ENCODE measurements at places on chromosomes 3 and 15. TPM values are rescaled to one million over a fixed set of nuclear protein-coding genes. Genes with fewer than 3 reads are reported as not detected.

The MFN1 gene
- total RNA-seq: 73.5 TPM

The GHSR gene
- not detected for total RNA-seq

The C2CD4B gene
- total RNA-seq: 0.26 TPM

The KNL1 gene
- 28.9 TPM for total RNA-seq

The RGMA gene
- 0.62 TPM for total RNA-seq

The SLC28A1 gene
- not detected for total RNA-seq

The CNTN4 gene
- total RNA-seq: not detected

The CHRFAM7A gene
- 11.5 TPM for total RNA-seq

The CCR5 gene
- total RNA-seq: not detected

The TSPAN3 gene
- total RNA-seq: 130 TPM

The C3orf70 gene
- 0.10 TPM for total RNA-seq

The PSMD6 gene
- 55.6 TPM for total RNA-seq

The IFT80 gene
- 35.1 TPM for total RNA-seq

The GATM gene
- total RNA-seq: 7.6 TPM

The ZMYND10 gene
- 3.6 TPM for total RNA-seq

The RTP4 gene
- 2.5 TPM for total RNA-seq

The CYP19A1 gene
- not detected for total RNA-seq

The B2M gene
- total RNA-seq: 914 TPM

The SNX22 gene
- total RNA-seq: 2.3 TPM

The CELSR3 gene
- 7.7 TPM for total RNA-seq
